Activated CD8-positive, alpha-beta memory T cell treated with anti-CD3 and anti-CD28 coated beads for 1 hour (primary cell): ENCODE measurements at places on chromosomes 2 and 18.
A peak's percentile ranks its signal among the peaks of the same experiment; 100 is the strongest.

DNA sequence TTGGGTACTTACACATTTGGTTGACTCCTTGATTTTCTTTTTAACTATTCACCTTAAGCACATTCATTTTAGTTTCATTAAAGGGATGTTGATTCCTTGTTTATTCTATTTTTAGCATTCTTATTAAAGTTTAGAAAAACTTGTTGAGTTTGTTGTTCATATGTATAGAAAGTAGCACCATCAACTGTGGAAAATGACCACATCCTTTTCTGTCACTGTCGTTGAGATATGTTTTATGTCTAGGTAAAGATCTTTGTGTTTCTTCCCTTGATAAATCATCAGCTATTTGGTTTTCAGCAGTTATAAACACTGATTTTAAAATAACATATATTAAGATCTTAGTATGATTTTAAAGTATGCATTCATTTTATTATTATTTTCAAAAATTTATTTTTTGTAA is 25.1 kb downstream of the SLC39A10 start:
- DNase-seq, result no peak

DNA sequence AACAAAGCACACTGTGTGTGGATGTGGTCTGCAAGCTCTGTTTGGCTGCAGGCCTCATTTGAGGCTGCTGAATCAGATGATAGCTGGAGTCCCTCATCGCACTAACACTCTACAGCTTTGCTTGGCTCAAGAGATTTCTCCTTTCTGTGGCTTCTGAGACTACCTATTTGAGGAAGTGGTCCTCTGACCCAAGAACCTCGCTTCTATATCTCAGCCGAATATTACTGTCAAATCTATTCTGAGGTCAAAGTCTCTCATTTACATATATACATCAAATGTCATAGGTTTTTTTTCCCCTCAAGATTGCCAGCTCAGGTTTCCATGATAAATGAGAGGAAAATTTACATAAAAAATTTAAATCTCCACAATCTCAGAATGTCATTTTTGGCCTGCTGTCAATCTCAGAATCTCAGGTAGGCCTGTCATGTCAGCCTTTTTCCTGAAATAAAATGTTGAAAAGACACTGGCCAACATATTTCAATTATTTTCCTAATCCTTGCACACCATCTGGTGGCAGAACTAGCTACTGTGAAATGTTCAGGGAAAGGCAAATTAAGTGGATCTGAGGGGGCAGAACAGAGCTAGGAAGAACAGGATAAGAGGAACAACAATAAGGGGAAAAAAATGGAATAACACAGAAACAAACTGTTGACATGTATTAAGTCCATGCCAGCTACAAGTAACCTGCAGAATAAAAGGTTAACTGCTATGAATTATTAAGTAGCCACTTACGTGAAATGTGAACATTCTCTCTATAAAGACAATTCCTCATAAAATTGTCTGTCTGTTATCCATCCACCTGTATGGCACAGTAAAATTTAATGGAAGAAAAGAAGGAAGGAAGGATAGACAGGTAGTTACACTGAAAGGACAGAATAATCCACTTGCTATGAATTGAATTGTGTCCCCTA is 39.3 kb downstream of the AP1S3 start:
- no peak for DNase-seq

GRCh38 chr2:160157861-160158829 is 41.9 kb downstream of the ITGB6 start:
- DNase-seq, result no peak

DNA sequence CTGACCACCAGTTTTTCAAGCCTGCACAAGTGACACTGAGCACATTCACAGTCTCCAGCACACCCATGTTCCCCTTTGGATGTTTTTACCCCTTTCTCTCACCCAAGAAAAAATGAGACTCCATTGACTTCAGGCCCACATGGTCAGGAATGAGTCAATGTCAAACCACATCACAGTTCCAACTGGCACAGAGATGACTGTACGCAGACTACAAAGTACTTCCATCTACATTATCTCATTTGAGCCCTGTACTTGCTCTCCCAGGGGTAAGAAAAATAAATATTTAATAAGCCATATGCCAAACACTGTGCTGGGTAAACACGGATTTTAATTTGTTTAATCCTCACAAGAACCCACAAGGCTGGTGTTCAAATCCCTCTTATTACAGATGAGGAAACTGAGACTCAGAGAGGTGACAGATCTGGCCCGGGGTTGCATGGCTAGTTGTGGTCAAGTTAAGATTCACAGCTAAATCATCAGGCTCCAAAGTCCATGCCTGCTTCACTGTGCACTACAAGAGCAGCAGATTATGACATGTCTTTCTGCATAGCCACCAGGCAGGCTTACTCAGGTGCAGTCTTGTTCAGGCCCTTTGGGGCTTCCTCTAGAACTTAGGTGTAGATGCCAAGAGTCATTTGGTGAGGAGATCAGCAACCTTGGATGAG is 106.1 kb downstream of the TXNL1 start:
- no peak for DNase-seq

- DNase-seq, result no peak
Measured at GRCh38 chr2:182300608-182301007, 126.2 kb downstream of the PDE1A start.

GRCh38 chr18:23277399-23277798 is 142.1 kb downstream of the CABLES1 start:
- no peak for DNase-seq

GRCh38 chr2:78029392-78029995 is 507.3 kb upstream of the LRRTM4 start:
- DNase-seq, result no peak

DNA sequence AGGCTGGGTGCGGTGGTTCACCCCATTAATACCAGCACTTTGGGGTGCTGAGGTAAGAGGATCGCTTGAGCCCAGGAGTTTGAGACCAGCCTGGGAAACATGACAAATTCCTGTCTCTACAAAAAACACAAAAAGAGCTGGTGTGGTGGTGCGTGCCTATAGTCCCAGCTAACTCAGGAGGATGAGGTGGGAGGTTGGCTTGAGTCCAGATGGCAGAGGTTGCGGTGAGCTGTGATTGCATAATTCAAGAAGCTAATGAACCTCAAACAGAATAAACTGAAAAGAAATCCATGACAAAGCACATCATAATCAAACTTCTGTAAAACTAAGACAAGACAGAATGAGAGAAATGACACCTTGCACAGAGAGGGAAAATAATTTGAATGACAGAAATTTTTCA is 54.8 kb downstream of the SEMA4F start:
- DNase-seq, result no peak

- DNase-seq, result no peak
Measured at GRCh38 chr2:43406651-43407279, 180.4 kb upstream of the ZFP36L2 start.

DNA sequence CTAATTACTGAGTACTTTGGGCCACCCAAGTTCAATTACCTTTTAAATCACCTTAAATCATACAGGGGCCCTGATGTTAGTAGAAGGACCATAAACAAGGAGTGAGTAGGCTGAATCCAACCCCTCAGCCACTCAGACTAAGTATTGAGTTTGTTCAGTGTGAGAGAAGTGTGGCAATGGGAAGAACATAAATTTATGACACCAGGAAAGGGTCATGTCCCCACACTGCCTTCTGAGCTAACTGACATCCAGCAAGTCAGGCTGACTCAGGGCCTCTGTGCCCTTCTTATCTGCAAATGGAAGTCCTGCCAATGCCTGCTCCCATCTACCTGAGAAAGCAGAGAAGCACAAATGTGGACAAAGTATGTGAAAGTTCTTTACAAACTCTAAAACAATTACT is 12.9 kb downstream of the PLEKHM3 start:
- no peak for DNase-seq

DNA sequence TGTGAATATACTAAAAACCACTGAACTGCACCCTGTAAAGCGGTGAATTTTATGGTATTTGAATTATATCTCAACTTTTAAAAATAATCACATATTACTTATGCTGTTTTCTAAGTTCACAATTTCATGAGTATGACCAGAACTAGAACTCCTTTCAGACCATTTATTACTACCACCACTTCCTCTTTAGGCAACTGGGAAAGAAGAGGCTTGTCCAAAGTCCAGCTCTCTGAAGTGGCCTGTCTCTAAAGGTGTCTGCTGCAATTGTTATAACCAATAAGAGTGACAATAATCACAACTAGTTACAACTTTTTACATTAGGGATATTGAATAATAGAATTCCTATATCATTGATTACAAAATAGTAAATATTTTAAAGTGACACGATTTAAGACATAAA is 267.9 kb upstream of the PIK3C3 start:
- DNase-seq, result no peak

GRCh38 chr18:2618009-2618408 is 37.5 kb upstream of the SMCHD1 start:
- DNase-seq, result no peak

- no peak for DNase-seq
Measured at GRCh38 chr2:172855588-172855987, 119.9 kb downstream of the RAPGEF4 start.

GRCh38 chr2:70999362-70999761 is 4.7 kb upstream of the TEX261 start:
- DNase-seq, result no peak

GRCh38 chr18:8656232-8656631 is 47.0 kb downstream of the RAB12 start:
- DNase-seq, result no peak

- DNase-seq, result no peak
Measured at GRCh38 chr2:39325966-39326365, 82.2 kb upstream of the CDKL4 start.

GRCh38 chr2:138794724-138795123 is 14.5 kb upstream of the NXPH2 start:
- no peak for DNase-seq

- no peak for DNase-seq
Measured at GRCh38 chr2:70523996-70524965, 29.3 kb downstream of the TGFA start.

- DNase-seq, result no peak
Measured at GRCh38 chr2:70801607-70802263, 11.3 kb upstream of the FIGLA start.

DNA sequence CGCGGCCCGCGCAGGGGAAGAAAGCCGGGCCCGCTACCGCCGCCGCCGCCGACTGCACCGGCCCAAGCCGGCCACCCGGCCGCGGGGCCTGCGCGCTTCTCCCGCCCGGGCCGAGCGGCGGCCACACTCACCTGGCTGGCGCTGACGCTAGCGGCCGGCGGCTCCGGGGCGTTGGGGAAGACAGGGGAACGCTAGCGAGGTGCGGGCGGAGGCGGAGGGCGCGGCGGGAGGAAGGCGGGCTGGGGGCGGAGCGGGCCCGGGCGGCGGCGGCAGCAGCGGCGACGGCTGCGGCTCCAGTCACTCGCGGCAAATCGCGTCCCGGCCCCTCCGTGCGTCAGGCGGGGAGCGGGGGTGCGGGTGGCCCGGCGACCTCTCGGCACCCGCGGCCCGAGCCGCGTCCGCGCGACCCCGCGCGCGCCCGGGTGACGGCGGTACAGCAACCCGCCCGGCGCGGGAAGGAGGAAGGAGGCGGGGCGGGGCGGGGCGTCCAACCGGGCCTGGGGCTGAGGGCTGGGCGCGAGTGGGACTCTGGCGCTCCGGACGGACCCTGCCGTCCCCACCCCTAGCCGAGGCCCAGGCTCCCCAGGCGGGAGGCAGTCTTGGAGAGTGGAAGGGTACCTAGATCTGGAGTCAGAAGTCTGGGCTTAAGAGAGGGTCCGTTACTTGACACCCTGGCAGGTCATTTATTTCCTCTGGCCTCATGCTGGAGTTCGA is at the start of gene SESTD1:
SESTD1 (minus strand) TSS at position 465 of the 714 bp plus-strand sequence. CDS start 72,991 bp downstream, outside the sequence.
- DNase-seq, result peak; percentile 39

GRCh38 chr18:23479829-23480505 is 23.3 kb upstream of the RMC1 start:
- DNase-seq, result no peak

- no peak for DNase-seq
Measured at GRCh38 chr18:42113529-42114191, 158.6 kb downstream of the PIK3C3 start.

- no peak for DNase-seq
Measured at GRCh38 chr2:42132191-42132965, 36.8 kb upstream of the EML4 start.

DNA sequence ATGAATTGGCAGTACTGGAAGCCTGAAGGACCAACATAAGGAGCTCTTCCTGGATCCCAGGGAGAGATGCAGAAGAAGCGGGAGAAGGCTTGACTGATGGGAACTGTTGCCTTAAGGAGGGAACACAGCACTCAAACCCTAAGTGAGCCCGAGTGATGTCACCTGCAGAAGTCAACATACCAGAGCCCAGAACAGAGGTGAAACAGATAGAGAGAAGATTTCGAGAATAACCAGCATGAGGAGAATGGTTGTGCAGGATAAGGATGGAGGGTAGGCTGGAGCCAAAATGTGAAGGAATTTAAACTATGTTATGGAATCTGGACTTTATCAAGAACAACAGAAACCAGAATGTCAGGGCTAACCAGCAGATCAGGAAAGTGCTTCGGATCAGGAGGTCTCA is 463.1 kb upstream of the DDX18 start:
- DNase-seq, result no peak

- no peak for DNase-seq
Measured at GRCh38 chr2:231277962-231278361, 79.5 kb downstream of the ARMC9 start.

GRCh38 chr18:4394700-4395099 is 60.4 kb downstream of the DLGAP1 start:
- DNase-seq, result no peak

GRCh38 chr18:49072940-49073339 is 122.2 kb upstream of the SMAD7 start:
- no peak for DNase-seq

GRCh38 chr2:75200140-75201096 is 1.1 kb upstream of the TACR1 start:
- DNase-seq, result no peak

GRCh38 chr2:10028988-10029874 is 14.1 kb upstream of the KLF11 start:
- no peak for DNase-seq

GRCh38 chr2:239190361-239190760 is 210.5 kb downstream of the HDAC4 start:
- DNase-seq, result no peak

DNA sequence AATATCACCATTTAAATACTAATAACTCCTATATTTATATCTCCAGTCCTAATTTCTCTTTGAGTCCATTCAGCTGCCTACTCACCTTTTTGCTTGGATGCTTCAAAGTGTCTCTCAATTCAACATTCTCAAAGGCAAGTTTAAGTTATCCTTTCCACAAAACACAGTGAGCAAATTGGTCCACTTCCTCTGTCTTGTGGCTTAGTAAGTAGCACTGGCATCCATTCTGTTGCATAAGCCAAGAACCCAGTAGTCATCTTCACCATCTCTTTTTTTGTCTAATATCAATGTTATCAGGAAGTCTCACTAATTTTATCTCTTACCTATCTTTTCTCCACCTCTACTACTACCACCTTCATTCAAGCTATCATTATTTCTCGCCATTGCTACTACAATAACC is 27.4 kb upstream of the IL1RL1 start:
- no peak for DNase-seq
